ENCODE measurements at places on chromosomes 2 and 18.
A peak's percentile ranks its signal among the peaks of the same experiment; 100 is the strongest.

DNA sequence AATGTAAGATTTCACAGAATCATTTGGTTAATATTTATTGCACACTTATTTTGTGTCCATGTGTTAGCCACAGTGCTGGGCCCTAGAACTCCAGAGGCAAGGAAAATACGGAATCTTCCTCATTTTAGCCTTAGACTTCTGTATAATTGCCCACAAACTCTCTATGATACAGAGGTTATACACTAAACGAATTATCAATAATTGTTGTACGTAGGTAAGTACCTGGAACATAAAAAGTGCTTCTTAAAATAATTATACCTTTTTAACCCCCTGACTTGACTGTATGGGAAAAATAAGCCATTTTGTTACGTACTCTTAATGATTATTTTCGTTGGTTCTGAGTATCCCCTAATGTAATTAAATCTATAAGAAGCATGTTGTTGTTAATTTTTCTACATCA is 119.4 kb downstream of the ARHGAP15 start:
- no peak for DNase-seq

DNA sequence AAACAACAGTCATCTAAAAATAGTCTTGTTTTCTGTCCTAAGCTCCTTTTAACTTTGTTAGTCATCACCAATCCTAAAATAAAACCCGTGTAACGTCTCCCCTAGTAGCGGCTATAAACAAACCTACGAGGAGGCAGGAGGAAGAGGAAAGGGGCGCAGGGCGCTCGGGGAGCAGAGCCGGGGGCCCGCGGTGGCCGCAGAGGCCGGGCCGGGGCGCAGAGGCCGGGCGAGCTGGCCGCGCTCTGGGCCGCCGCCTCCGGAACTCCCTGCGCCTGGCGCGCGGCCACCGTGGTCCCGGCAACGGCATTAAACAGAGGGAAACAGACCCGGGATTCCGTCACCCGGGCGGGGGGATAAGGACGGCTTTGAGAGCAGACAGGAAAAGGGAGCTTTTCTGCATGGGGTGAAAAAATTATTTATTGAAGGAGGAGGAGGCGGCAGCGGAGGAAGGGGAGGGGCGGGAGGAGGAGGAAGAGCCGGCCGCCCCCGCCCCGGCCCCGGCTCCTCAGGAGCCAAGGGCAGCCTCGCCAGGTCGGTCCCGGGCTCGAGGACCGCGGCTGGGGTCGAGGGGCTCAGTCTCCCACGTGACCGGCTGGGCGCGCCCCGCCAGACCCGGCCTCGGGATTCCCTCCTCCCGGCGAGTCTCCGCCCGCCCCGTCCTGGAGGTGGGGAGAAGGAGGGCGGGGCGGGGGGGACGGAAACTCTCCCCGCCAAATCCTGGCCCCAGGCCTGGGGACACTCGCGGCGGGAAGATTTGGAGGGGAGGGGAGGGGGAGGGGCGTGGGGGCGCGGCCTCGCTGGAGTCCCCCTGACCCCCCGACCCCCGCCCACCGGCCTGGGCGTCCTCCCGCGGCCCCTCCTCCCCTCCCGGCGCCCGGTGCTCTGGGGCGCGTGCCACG is 1.8 kb upstream of the NFATC1 start:
- peak; percentile 93 for DNase-seq

GRCh38 chr18:73639788-73640187 is 507.8 kb downstream of the FBXO15 start:
- no peak for DNase-seq

GRCh38 chr18:42444349-42444748 is 489.3 kb downstream of the PIK3C3 start:
- no peak for DNase-seq

GRCh38 chr2:130871843-130872740 is 35.4 kb downstream of the ARHGEF4 start:
- DNase-seq: no peak

- no peak for DNase-seq
These were observed 105.2 kb downstream of the LYPD6B start for GRCh38 chr2:149143734-149144133.

DNA sequence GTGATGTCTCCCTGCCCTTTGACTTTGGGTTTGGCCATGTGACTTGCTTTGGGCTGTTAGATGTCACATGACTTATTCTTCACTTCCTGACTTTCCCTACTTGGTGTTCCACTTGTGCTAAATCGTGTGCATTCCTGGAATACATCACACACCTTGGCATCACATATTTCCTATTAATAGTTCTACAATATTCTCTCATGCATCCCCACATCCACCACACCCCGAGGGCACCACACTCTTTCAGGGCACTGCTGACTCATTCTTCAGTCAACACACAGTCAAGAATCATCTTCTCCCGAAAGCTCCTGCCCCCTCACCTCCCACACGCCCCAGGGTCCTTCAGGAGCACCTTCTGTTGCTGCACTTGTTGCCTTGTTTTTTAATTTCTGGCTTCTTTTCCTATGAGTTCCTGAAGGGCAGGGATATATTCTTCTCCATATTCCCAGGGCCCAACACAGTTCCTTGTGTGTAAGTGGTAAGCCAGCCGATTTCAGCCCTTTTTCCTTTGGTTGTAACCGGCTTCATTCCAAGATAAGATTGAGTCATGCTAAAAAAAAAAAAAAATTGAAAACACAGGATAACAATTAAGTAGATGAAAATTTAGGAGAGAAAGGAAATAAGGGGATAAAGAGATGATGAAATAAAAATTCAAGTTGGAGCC is 341.4 kb downstream of the SLC4A3 start:
- DNase-seq: no peak

- no peak for DNase-seq
These were observed 4.4 kb upstream of the SAG start for GRCh38 chr2:233303252-233303651.

DNA sequence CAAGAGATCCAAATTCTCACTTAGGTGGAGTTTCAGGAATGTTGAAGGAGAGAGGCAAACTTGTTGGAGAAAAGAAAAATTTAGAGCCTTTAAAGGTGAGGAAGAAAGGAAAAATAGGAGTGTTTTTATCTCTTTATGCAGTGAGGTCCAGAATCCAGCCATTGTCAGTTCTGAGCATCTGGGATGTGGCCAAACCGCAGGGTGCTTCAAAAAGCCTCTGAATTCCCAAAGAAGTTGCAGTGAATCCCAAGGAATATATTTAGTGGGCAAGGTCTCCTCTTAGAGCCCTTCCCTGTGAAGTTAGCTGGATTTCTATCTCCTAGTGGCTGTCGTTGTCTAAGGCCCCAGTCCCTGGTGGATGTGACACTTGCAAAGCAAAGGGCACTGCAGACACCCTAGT is 51.2 kb downstream of the MTCL1 start:
- no peak for DNase-seq

GRCh38 chr2:226475650-226476049 is 324.0 kb downstream of the IRS1 start:
- no peak for DNase-seq

- DNase-seq: no peak
These were observed 274.3 kb upstream of the FBXO11 start for GRCh38 chr2:48180557-48180956.

DNA sequence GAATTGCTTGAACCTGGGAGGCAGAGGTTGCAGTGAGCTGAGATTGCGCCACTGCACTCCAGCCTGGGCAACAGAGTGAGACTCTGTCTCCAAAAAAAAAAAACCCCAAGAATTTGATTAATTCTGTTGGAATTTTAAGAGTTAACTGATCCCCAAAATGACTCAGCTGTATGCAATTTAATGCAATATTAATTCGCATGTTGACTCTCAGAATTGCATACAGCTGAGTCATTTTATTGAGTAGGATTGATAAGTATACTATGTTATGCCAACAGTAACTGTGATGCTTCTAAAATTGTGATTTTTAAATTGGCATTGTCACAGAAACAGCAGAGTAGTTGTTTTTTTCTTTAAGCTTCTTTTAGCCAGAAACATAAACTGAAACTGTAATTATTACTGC is 19.6 kb downstream of the MSH2 start:
- DNase-seq: no peak

- DNase-seq: no peak
These were observed 7.7 kb downstream of the DOK1 start for GRCh38 chr2:74562126-74562775.

DNA sequence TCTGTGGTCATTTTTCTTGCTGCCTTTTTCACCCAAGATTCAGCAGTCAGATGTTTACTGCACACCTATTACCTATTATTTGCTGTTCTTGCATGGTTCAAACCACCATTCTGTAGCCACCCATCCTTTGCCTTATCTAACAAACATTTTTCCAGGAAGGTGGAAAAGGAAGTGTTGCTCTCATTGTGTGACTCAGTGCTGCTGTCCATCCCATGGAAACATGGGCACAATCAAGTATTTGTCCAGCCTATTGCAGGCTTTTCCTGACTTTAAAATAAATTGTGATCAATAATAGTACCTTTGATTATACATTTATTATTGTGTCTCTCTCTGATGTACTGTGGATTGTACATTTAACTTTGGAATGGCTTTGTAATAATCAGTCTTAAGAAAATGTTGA is 53.2 kb downstream of the USP14 start:
- DNase-seq: no peak

All from lower lobe of right lung (tissue), 2 donors.